ENCODE measurements at places on chromosomes 16 and 17.

DNA sequence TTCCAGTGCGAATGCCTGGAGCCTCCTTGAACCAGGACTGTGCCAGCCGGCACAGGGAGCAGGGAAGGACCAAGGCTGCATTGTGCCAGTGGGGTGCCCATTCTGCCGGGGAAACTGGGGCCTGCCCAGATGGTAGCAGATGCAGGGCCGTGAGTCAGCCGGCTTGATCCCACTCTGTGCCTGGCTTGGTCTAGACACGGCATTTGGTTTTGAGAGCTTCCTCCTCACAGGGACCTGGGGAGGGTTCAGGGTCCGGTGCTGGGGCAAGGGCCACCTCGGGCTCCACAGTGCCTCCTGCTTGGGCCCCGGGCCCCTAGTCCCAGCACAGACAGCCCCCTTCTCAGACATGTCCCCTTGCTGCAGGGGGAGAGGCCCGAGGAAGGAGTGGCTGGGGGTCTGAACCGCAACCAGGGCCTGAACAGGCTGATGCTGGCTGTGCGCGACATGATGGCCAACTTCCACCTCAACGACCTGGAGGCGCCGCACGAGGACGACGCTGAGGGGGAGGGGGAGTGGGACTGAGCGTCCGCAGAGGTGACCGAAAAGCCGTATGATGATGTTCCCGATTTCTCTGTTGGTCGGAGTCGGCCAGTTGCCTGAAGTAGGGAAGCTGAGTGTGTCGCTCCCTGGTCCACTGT is 7.8 kb upstream of the MC1R start:
- no peak for DNase-seq

DNA sequence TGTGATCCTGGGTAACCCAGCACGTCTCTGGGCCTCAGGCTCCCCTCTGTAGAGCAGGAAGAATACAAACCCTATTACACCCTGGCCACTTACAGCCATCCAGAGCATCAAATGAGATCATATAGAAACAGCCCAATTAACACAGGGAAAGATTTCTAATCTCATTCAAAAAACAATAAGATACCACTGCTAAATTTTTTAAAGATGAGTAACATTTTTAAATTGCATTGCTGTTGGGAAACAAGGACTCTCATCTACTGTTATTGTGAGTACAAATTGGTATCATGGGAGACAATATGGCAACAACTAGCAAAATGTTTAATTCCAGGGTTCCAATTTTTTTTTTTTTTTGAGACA is 41.1 kb downstream of the SRL start:
- no peak for DNase-seq

DNA sequence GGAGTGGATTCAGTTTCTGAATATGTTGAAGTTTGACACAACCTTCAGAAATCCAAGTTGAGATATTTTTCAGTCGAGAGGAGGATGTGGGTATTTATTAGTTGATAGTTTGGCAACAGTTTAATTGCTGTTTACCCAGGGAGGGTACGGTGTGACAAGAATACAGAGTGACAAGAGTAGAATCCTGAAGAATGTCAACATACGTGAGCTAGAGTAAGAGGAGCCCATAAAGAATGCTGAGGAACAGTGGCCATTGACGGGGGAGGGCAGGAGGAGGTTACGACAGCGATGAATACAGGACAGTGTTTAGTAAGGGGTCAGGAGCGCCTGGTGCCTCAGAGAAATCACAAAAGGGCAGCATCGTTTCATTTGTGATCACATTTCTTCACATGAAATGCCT is 76.5 kb downstream of the AATF start:
- no peak for DNase-seq

GRCh38 chr16:84183911-84184591 is 2.8 kb downstream of the TAF1C start:
- DNase-seq: no peak
